ENCODE measurements at places on chromosomes 2 and 18. TPM values are rescaled to one million over a fixed set of nuclear protein-coding genes. Genes with fewer than 3 reads are reported as not detected.

DNA sequence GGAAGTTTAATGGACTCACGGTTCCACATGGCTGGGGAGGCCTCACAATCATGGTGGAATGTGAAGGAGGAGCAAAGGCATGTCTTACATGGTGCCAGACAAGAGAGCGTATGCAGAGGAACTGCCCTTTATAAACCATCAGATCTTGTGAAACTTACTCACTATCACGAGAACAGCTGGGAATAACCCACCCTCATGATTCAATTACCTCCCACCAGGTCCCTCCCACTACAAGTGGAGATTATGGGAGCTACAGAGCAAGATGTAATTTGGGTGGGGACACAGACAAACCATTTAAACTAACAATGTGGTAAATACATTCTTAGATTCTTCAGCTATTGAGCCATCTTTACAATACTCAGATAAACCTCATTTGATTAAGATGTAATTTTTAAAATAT is 176.1 kb downstream of the SH3BP4 start:
- peaks cover 8% of the 10 kb centered on the region for H3K4me1 ChIP-seq
- H3K27me3 ChIP-seq: no peaks in the 10 kb centered on the region
- no peak overlapping the region for H3K4me3 ChIP-seq
- DNase-seq: no peak
- no peaks in the 10 kb centered on the region for H3K36me3 ChIP-seq

GRCh38 chr2:105910497-105911238 is 166.0 kb downstream of the NCK2 start:
- DNase-seq: no peak
- no peaks in the 10 kb centered on the region for H3K36me3 ChIP-seq
- no peak overlapping the region for H3K27ac ChIP-seq
- H3K4me3 ChIP-seq: no peak overlapping the region
- H3K27me3 ChIP-seq: no peaks in the 10 kb centered on the region

DNA sequence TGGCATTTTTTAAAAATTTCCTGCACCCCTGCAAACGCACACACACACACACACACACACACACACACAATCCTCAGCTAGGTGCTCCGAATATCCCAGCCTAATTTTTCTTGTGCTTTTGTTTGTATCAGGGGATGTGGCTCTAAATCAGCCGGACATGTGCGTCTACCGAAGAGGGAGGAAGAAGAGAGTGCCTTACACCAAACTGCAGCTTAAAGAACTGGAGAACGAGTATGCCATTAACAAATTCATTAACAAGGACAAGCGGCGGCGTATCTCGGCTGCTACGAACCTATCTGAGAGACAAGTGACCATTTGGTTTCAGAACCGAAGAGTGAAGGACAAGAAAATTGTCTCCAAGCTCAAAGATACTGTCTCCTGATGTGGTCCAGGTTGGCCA is 1.8 kb downstream of the HOXD13 start:
- H3K27me3 ChIP-seq: peaks cover 97% of the 10 kb centered on the region
- H3K36me3 ChIP-seq: no peaks in the 10 kb centered on the region
- H3K4me1 ChIP-seq: peaks cover 29% of the 10 kb centered on the region

DNA sequence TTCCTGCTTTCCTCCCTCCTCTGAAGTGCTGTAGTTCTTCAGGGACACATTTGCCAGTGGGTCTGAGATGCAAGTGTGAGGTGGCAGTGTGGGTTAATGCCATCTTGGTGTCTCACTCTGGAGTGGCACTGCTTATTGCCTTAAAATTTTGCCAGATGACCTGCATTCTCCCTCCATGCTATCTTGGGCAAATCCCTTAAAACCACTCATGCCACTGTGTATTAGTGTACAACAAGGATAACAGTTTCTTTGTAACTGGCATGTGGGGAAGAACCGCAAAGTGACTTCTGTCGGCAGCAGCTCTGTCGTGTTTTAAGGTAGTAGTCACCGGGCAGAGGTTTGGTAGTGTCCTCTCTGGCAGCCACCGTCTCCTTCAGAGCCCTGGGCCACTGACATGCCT is 124.2 kb downstream of the NEDD4L start:
- no peak overlapping the region for H3K4me3 ChIP-seq
- no peaks in the 10 kb centered on the region for H3K27me3 ChIP-seq
- peaks cover 14% of the 10 kb centered on the region for H3K4me1 ChIP-seq

DNA sequence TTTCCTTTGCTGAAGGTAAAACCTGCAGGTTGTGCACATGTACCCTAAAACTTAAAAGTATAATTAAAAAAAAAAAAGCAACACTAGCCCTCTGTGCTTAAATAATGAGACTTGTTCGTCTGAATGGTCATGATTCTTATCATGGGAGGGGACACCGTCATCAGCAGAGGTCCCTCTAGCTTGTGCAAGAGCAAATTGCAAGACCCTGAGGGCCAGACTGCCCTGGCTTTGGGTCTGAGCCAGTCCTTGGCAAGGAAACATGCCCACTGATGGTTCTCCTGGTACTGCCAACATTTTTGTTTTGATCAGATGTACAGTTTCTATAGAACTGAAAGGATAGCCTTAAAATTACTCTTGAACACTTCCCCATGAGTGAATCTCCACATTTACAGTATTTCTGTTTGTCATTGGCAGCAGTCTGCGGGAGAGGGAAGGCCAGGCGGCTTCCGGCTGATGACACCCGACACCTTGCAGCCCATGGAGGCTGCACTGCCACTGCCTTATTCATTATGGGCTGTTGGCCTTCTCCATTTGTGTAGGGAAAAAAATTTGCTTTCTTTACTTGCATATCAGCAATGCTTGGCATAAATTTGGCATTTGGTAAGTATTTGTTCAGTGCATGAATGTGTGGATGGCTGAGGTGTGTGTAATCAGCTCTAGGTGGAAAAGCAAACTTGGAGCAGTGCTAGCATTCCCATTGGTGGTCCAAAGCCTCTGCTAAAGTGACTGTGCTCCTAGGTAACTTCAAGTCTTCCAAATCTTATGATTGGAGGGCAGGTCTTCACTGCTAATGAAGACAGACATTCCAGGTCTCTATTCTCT is 161.6 kb upstream of the ALKAL2 start:
- no peak for DNase-seq
- H3K4me3 ChIP-seq: no peak overlapping the region
- no peak overlapping the region for H3K27ac ChIP-seq

DNA sequence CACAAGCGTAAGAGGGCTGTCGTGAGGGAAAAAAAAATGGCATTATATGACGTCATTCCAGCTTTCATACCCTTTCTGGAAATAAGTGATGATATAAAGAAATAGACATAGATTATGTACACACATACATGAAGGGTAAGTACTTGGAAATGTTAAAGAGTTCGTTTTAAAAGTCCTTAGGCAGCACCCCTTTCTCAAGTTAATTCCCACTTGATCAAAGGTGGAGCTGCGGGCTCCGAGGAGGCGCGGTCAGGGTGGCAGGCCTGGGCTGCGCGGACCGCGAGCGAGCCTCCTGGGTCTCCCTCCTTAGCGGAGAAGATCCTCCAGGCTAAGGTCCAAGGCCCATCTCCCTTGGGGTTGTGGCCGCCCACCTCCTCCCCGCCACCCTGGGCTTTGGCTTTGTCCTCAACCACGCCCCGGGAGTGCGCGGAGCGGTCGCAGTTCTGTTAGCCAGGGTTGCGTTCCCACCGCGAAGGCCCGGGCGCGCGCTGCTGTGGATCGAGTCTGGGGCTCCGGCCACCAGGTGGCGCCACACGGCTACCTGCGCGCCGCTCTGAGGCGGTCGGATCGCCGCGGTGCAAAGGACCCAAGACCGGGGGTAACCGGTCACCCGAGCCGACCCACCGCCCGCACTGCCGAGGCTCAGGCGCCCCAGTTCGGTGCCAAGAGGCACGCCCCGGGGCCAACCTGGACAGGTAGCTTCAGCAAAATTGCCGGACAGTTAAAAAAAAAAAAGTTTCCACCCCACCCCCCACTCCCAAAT is 66.8 kb downstream of the HNRNPLL start:
- peak overlapping the region; percentile 69 for H3K4me3 ChIP-seq
- peak; percentile 44 for DNase-seq
- H3K27ac ChIP-seq: no peak overlapping the region
- H3K4me1 ChIP-seq: peaks cover 20% of the 10 kb centered on the region
- H3K36me3 ChIP-seq: no peaks in the 10 kb centered on the region
- peaks cover 5% of the 10 kb centered on the region for H3K27me3 ChIP-seq

- no peak for DNase-seq
- H3K27ac ChIP-seq: no peak overlapping the region
- H3K27me3 ChIP-seq: no peaks in the 10 kb centered on the region
- no peaks in the 10 kb centered on the region for H3K36me3 ChIP-seq
- no peak overlapping the region for H3K4me3 ChIP-seq
These were observed 292.8 kb downstream of the EN1 start for GRCh38 chr2:118554616-118555015.

DNA sequence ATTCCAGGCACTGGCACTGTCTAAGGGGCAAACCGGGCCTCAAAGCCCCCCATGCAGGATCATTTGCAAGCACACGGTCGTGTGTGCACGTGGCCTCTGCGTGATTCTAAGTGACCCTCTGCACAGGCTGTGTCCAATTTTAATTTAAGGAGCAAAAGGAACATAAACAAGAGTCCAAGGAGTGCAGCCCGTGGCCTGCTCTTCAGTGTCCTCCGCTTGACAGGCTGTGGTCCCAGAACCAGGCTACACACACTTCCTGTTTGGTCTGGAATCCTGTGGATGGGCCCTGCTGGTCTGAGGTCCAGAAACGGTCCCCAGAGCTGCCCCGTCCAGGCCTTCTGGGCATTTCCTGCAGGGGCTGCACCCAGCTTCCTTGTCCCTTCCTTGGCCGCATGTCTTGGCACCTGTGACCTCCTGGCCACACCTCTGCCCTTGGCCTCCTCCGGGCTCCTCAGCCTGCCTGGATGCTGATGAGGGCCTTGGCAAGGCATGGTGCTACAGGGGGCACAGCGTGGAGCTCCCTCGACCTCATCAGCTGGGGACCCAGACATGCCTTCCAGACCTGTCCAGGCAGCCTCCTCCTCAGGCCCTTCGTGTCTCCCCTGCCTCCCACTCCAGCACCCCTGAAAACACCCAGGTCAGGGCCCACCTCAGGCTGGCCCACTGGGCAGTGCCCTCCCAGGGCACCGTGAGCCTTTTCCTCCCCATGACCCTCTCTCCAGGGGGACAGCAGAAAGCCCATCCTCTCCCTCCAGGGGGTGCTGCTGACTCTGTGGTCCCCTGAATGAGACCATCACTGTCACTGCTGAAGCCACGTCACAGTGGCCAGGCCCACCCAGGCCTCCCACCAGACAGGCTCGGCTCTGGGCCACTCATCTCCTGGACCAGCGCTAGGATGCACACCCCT is 136.4 kb upstream of the GPC1 start:
- H3K27me3 ChIP-seq: no peaks in the 10 kb centered on the region
- no peak for DNase-seq
- peaks cover 45% of the 10 kb centered on the region for H3K4me1 ChIP-seq
- no peak overlapping the region for H3K4me3 ChIP-seq
- H3K36me3 ChIP-seq: no peaks in the 10 kb centered on the region
- no peak overlapping the region for H3K27ac ChIP-seq

GRCh38 chr2:227971619-227972230 is 100.3 kb downstream of the DAW1 start:
- no peaks in the 10 kb centered on the region for H3K4me1 ChIP-seq
- H3K27me3 ChIP-seq: no peaks in the 10 kb centered on the region
- no peak overlapping the region for H3K27ac ChIP-seq
- DNase-seq: no peak

GRCh38 chr2:196453613-196454047 is 185.9 kb upstream of the CCDC150 start:
- no peaks in the 10 kb centered on the region for H3K4me1 ChIP-seq
- H3K4me3 ChIP-seq: no peak overlapping the region
- no peaks in the 10 kb centered on the region for H3K27me3 ChIP-seq
- no peaks in the 10 kb centered on the region for H3K36me3 ChIP-seq
- no peak overlapping the region for H3K27ac ChIP-seq

DNA sequence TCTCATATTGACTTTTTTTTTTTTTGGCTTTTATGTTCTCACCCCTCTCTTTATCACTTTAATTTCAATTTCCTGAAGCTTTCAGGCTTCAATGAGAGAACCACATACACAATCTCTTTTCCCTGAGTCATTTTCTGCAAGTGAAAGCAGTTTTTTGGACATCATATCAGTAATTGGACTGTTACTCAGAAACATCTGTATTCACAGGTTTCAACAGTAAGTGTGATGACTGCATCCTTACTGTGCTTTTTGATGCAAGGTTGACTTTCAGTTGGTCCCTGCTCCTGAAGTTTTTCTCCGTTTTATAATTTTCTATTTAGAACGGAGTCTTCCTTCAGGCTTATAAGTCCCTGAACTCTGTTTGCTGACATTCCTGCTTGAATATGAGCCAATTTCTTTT is 70.5 kb upstream of the CCBE1 start:
- H3K27me3 ChIP-seq: no peaks in the 10 kb centered on the region
- no peaks in the 10 kb centered on the region for H3K4me1 ChIP-seq
- peak; percentile 59 for DNase-seq
- no peak overlapping the region for H3K27ac ChIP-seq
- no peaks in the 10 kb centered on the region for H3K36me3 ChIP-seq

Gene SLC9A4
- 0.30 TPM for total RNA-seq

Gene SDC1
- 4.7 TPM for total RNA-seq

Gene MBP
- total RNA-seq: 631 TPM

Gene ALPG
- not detected for total RNA-seq
